EH (cell line): ENCODE measurements at places on chromosomes 3 and 15.

DNA sequence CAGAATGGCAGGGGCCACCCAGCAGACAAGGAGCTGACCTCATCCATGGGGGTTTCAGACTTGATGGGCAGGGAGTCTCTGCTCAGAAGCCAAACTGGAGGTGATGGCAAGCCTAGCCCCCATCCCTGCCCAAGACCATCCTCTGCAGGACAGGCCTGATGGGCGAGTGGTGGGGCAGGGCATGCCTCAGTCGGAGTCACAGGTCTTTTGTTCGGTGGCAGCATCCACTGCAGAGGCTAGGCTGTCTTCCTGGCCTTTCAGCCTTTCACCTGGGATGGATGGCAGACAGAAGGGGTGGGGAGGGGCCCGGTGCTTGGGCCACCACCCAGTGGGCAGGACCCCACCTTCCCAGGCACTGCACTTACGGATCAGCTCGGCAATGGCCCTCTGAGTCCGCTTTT, 44.4 kb downstream of the PTH1R start:
- no peak for DNase-seq

- DNase-seq: no peak
These were observed 196.4 kb downstream of the NSUN3 start for GRCh38 chr3:94259291-94259690.

DNA sequence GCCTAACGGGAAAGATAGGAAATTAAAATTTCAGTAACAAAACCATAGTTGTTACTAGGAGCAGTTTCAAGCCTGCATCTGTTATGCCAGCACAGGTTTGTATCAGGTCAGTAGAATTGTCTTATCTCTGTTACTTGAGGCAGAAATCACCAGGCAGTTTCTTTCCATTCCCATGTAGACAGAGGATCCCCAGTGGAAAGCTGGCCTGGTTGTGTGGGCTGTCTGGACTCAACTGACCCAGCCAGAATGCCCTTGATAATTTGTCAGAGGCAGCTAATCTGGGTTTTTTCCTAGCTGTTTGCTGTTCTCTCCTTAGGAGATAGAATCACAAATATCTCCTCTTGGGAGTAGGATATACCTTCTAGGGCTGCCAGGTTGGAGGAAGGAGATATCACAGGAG, 1044.7 kb downstream of the IGSF11 start:
- DNase-seq: no peak

- DNase-seq: no peak
These were observed 219.0 kb upstream of the LINGO1 start for GRCh38 chr15:77851691-77852090.
